ENCODE measurements at places on chromosomes 11 and 22.

DNA sequence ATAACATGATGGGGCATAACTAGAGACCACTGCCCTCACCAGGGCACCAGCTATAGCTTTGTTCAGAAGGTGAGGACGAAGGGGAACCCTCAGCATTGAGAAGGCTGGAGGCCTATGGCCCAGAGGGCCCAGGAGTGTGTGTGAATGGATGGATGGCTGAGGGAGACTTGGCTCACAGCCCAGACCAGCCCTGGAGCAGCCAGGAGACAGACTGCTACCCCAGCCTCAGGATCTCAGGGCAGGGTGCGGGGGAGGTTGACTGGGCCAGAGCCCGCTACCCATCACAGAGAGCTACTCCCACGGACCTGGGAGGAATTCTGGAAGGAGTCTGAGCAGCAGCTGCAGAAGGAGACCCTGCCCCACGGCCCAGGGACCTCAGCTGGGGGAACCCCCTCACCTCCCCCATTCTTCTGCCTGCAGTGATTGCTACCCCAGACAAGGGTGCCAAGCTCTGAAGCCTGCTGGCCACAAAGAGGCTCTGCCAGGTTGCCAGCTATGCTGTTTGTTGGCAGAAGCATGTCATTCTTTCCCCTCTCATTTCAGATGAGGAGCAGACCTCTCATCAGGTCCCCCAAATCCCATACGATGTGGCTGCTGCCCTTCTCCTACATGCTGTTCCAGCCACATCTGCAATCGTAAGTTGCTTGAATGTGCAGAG is 5.4 kb upstream of the CSDC2 start:
- DNase-seq = no peak

DNA sequence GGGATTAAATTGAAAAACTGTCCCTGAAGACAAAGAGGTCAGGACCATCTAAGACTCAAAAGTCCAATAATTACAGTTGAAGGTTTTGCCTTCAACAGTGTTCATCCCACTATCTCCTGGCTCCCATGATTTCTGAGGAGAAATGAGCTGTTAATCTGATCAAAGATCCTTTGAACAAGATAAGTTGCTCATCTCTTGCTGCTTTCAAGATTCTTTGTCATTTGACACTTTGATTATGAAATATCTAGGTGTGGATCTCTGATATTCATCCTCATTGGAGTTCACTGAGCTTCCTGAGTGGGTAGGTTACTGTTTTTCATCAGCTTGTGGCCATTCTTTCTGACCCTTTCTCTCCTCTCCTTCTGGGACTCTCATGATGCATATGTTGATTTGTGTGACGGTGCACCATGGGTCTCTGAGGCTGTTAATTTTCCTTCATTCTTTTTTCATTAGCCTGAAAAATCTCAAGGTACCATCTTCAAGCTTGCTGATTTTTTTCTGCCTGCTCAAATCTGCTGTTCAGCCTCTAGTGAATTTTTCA is 20.9 kb downstream of the PC start:
- no peak for DNase-seq

GRCh38 chr11:115676768-115677167 is 172.6 kb upstream of the CADM1 start:
- DNase-seq = no peak

DNA sequence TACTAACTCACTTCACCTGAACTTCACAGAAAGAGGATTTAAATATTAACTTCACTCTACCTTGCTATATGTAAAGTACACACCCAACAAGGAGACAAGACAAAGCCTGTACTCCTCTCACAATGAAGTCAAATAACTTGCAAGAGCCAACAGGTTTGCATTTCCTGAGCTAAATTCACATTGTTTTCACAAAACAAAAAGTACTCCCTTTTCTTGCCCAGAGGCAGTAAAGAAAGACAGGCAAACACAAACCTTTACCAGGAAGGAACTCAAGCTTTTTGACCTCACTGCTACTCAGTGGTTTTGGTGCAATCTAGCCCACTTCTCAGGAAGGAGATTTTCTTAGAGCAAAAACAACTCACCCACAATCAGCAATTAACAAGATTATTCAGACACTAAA is 15.7 kb downstream of the USP28 start:
- no peak for DNase-seq

GRCh38 chr11:45313171-45313865 is 27.2 kb upstream of the SYT13 start:
- no peak for DNase-seq

Data from central memory CD8-positive, alpha-beta T cell (primary cell).